ENCODE measurements at places on chromosomes 2 and 18.

GRCh38 chr2:11697103-11697871 lies 27.3 kb upstream of the NTSR2 start:
- no peak for DNase-seq

DNA sequence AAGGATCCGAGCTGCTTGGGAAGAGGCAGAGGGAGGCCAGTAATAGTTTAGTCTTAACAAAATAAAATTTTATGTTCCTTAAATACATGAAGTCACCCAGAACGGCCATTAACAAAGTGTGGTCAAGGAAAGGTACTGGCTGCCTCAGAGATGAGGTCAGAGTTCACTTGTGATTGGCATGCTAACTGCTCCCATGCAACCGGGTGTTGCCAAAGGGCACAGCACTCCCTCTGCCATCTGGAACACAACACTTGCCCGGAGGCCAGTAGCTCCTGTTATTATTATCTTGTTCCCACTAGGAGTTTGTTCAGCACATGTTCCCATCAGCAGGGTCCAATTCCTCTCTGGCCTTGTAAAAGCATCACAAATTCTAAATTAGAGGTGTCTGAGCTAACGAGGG lies 207.0 kb downstream of the CYP26B1 start:
- no peak for DNase-seq

- DNase-seq = no peak
Observed at GRCh38 chr2:120480346-120480902, 134.5 kb downstream of the INHBB start.

DNA sequence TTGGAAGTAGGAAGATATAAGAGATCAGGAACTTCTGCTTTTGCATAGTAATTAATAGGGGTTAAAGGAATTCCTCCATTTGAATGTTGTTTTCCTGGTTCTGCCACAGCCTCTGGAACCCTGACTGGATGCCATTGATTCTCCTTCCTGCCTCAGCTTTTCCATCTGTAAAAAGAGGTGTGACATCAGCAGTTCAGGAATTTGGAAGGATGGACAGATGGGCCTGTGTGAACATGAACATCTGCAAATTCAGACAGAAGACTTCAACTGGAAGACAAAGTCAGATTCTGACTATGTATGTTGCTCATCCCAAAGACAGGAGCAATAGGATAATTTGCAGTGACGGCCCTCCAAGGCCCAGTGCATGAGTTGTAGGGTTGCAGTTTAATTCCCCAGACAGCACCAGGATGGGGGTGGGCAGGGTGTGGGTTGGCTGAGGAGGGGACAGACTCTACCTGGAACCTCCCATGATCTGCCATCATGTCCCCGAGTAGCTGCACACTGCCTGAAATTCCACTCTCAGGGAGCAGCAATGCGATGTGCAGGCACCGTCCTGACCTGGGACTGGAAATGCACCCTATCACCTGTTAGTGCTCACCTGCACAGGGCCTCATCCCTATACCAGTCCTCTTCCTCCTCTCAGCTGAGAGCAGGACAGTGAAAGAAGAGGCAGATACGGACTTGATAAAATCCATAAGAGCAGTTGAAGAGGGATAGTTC lies 98.9 kb upstream of the EPAS1 start:
- no peak for DNase-seq

DNA sequence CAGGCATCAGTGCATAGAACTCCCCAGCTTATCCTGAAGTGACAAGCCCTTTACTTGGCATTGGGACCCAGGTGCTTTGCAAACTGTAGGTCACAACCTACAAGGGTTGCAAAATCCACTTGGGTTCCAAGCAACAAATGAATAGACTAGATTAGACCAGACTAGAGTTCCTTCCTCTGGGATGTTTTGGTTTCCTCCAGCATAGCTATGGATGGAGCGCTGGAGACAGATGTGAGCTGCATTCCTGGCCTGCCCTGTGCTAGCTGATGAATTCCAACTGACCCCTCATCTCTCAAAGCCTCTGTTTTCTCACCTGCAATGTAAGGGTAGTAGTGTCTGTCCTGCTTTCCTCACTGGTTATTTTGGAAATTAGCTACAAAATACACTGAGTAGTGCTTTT lies 86.2 kb downstream of the NPAS2 start:
- no peak for DNase-seq

DNA sequence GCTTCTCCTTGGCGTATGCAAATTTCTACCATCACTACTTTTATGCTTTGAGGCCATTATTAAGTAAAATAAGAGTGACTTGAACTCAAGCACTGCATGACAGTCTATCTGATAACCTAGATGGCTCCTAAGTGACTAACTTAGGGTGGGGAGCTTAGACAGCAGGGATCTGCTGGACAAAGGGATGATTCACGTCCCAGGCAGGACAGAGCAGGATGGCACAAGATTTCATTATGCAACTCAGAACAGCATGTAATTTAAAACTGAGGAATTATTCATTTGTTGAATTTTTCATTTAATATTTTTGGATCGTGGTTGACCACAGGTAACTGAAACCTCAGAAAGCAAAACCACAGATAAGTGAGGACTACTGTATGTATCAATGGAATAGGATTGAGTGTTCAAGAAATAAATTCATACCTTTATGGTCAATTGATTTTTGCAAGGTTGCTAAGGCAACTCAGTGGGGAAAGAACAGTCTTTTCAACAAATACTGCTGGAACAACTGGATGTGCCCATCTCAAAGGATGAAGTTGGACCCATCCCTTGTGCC lies 115.3 kb downstream of the MBD2 start:
- no peak for DNase-seq

DNA sequence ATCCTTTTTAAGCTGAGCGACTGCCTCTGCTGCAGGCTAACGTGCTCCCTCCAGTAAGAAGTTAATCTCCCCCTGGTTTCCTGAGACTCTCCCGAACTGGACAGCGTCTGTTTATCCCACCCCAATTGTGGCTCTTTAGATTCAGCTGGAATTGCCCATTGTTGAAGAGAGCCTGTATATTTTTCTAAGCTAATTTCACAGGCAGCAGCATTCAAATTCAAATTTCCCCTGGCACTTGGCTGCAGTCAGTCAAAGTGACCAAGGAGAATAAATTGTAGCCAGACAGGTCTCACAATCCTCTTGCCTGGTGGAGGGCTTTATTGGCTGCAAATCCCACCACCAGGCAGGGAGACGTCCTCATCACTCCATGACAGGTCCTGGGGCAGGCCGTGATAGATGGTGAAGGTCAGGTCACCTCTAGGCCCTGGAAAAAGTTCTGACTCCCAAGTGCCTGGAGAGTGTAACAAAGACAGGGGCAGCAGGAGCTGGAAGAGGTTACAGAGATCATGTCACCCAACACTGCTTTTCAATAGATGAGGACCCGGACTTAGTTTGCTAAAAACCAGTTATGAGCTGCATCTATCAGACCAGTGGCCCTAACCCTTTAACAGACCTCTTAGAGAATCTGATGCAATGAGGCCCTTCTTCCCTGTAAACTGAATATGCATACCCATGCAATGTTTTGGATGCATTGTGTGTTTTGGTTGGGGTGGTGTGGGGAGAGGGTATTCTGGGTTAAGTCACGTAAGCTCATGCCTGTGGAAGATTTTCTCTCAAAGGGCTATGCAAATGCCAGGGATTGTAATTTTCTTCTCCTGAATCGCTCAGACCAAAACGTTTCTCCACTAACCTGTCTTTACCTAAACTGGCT lies 32.3 kb upstream of the C18orf32 start:
- no peak for DNase-seq

DNA sequence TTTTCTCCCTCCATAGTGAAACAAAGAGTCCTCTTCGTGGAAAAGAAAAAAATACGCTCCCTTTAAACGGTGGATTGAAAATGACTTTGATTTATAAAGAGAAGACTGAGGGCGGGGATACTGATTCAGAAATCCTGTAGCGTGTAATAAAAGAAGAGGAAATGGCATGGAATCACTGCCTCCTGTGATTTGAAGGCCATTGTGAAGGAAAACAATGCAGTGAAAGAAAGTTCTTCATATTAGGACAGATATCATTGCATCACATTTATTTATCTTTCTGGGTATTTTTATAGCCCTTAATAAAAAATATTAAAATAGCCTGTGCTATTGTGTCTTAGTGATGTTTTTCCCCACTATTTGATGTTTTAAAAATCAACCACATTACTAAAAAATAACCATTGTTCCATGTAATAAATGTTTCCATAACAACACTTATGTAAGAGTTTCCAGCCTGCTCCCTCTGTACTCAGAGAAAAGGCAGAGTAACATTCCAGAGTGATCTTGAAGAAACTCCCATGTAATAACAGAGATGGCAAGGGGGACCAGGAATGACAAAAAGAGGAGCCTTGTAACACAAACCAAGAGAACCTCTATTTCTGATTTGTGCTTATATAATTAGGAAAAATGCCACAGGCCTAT lies 8.0 kb downstream of the MRPL33 start:
- no peak for DNase-seq
